Lung (tissue), 17 donors: ENCODE measurements at places on chromosomes 1 and 21.

- no peak overlapping the region for H3K4me3 ChIP-seq
- no peak overlapping the region for H3K27ac ChIP-seq
- DNase-seq: no peak
- no peaks in the 10 kb centered on the region for H3K27me3 ChIP-seq
Measured at GRCh38 chr21:36873513-36873912, 93.0 kb downstream of the HLCS start.

DNA sequence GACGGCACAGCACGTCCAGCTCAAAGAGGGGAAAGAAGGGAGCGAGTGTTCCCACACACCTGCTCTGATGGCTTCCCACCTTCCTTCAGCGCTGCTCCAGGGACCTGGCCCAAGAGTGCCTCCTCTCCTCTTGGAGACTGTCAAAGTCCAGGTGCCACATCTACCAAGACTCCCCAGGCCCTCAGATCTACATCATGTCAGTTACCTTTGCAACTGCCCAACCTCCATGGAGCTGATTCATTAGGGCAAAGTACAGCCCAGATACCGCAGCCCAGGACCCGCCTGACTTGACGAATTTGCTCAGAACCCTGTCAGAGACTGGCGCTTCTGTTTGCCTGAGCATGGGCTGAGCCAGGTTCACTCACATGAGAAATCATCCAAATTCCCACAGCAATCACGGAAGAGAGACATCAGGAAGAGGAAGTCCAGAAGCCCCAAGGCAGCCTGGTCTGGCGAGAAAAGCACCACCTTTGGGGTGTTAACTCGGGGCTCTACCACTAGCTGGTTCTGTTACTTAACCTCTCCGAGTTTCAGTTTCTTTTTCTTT is at the start of gene SEC16B:
TSS of gene SEC16B (minus strand) at position 234 of the 547 bp plus-strand sequence. CDS start 2,077 bp downstream, outside the sequence.
- H3K36me3 ChIP-seq: peaks cover 2% of the 10 kb centered on the region
- no peak for DNase-seq
- H3K27ac ChIP-seq: no peak within 1 kb of the TSS
- no peaks in the 10 kb centered on the region for H3K4me1 ChIP-seq
- no peak within 1 kb of the TSS for H3K4me3 ChIP-seq

GRCh38 chr1:47559944-47560695 is 122.3 kb downstream of the FOXD2 start:
- no peak overlapping the region for H3K27ac ChIP-seq
- H3K36me3 ChIP-seq: no peaks in the 10 kb centered on the region
- H3K27me3 ChIP-seq: no peaks in the 10 kb centered on the region
- no peak overlapping the region for H3K4me3 ChIP-seq
- H3K4me1 ChIP-seq: peaks cover 19% of the 10 kb centered on the region

- H3K27ac ChIP-seq: no peak overlapping the region
- no peaks in the 10 kb centered on the region for H3K36me3 ChIP-seq
- peaks cover 5% of the 10 kb centered on the region for H3K4me1 ChIP-seq
- H3K27me3 ChIP-seq: no peaks in the 10 kb centered on the region
Measured at GRCh38 chr21:19010996-19011395, 607.4 kb upstream of the TMPRSS15 start.

GRCh38 chr1:187460093-187460492 is 631.3 kb downstream of the PLA2G4A start:
- no peaks in the 10 kb centered on the region for H3K4me1 ChIP-seq
- H3K4me3 ChIP-seq: no peak overlapping the region
- H3K27me3 ChIP-seq: no peaks in the 10 kb centered on the region
- no peaks in the 10 kb centered on the region for H3K36me3 ChIP-seq
- no peak for DNase-seq

DNA sequence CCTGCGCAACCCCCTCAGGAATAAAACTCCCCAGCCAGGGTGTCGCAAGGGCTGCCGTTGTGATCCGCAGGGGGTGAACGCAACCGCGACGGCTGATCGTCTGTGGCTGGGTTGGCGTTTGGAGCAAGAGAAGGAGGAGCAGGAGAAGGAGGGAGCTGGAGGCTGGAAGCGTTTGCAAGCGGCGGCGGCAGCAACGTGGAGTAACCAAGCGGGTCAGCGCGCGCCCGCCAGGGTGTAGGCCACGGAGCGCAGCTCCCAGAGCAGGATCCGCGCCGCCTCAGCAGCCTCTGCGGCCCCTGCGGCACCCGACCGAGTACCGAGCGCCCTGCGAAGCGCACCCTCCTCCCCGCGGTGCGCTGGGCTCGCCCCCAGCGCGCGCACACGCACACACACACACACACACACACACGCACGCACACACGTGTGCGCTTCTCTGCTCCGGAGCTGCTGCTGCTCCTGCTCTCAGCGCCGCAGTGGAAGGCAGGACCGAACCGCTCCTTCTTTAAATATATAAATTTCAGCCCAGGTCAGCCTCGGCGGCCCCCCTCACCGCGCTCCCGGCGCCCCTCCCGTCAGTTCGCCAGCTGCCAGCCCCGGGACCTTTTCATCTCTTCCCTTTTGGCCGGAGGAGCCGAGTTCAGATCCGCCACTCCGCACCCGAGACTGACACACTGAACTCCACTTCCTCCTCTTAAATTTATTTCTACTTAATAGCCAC is 696 bp downstream of the TGFB2 start:
- peak overlapping the region; percentile 51 for H3K27ac ChIP-seq
- DNase-seq: peak; percentile 84
- H3K36me3 ChIP-seq: peaks cover 4% of the 10 kb centered on the region
- no peaks in the 10 kb centered on the region for H3K4me1 ChIP-seq
- H3K27me3 ChIP-seq: no peaks in the 10 kb centered on the region

DNA sequence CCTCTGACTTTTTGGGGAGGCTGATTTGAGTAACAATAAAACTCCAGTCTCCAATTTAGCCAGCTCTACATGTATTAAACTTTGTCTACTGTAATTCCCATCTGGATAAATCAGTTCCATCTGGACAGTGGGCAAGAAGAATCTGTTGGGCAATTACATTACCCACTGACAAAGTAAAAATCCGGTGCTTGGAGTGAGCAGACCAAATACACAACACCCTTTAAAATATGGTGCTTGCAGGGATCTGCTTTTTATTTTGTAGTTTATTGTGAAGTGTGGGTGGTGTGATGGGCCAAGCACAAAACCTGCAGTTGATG is 8.9 kb upstream of the CD55 start:
- no peak for DNase-seq
- no peaks in the 10 kb centered on the region for H3K36me3 ChIP-seq
- peak overlapping the region; percentile 12 for H3K27ac ChIP-seq
- H3K27me3 ChIP-seq: no peaks in the 10 kb centered on the region
- peaks cover 12% of the 10 kb centered on the region for H3K4me1 ChIP-seq
- no peak overlapping the region for H3K4me3 ChIP-seq

DNA sequence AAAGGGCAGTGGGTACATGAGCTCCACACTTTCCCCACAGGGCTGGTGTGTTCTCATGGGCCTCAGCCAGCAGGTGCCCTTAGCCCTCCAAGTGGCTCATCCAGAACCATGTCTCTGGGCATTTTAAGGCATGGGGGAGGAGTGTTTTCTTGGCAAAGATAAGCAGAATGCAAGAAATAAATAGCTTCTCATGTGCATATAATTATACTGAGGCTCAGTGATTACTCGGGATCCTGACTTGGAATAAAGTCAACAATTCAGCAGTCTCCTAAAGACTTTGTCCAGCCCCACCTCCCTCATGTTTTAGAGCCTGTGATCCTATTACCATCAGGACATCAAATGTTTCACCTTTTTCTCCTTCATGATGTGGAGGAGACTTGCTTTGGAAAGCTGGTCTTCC is 92.7 kb upstream of the COG2 start:
- no peaks in the 10 kb centered on the region for H3K36me3 ChIP-seq
- H3K27ac ChIP-seq: no peak overlapping the region
- H3K27me3 ChIP-seq: no peaks in the 10 kb centered on the region
- no peaks in the 10 kb centered on the region for H3K4me1 ChIP-seq
- DNase-seq: no peak

DNA sequence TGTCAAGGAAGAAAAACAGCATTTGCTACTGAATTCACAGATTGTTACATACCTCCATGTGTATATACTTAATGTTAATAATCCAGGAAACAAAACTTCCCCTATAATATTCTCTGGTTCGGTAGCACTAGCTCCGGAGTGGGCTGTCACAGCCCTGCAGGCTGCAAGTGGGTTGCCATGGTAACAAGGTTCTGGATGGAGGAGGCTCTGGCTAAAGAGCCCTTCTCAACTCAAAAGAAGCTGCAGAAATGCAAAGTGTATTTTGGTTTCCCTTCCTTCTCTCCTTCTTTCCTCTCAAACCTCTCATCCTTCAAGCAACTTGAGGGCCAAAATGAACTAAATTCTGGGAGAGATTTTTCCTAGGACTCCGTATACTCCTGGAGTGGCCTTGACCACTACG is 45.2 kb downstream of the ASTN1 start:
- no peak overlapping the region for H3K4me3 ChIP-seq
- H3K36me3 ChIP-seq: no peaks in the 10 kb centered on the region
- no peaks in the 10 kb centered on the region for H3K4me1 ChIP-seq
- no peak overlapping the region for H3K27ac ChIP-seq
- no peaks in the 10 kb centered on the region for H3K27me3 ChIP-seq

DNA sequence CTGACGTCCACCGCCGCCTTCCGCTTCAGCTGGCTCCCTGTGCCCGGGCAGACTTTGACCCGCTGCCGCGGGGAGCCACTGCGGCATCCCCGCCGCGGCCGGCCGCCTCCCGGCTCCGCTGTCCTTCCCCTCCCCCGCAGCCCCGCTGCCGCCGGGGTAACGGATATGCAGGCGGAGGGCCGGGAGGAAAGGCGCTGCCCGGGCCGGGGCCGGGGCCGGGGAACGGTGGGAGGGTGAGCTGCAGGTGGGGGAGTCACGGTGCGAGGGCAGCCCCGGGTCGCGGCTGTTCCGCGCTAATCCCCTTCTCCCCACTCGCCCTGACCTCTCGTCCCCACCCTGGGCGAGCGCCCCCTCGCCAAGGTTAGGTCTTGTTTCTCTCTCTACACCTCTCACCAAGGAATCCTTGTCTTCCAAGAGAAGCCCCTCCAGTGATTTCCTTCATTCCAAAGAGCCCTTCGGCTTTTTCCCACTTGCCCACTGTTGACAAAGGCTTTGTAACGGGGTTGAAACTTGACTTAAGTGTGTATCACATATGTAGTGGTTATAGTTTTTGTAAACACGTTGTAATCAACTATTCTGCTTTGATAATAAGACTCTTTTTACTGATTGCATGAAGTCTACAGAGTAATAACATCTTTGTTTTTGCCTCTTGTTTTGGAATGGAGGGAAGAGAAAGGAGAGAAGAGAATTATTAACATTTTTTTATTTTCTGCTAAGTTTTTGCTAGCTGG is 669 bp downstream of the XPR1 start:
- H3K4me1 ChIP-seq: no peaks in the 10 kb centered on the region
- peak overlapping the region; percentile 90 for H3K27ac ChIP-seq
- no peaks in the 10 kb centered on the region for H3K27me3 ChIP-seq
- peak overlapping the region; percentile 81 for H3K4me3 ChIP-seq

- H3K4me3 ChIP-seq: no peak overlapping the region
- H3K36me3 ChIP-seq: no peaks in the 10 kb centered on the region
- DNase-seq: no peak
- H3K4me1 ChIP-seq: no peaks in the 10 kb centered on the region
Measured at GRCh38 chr21:33866826-33867225, 48.8 kb downstream of the ATP5PO start.

DNA sequence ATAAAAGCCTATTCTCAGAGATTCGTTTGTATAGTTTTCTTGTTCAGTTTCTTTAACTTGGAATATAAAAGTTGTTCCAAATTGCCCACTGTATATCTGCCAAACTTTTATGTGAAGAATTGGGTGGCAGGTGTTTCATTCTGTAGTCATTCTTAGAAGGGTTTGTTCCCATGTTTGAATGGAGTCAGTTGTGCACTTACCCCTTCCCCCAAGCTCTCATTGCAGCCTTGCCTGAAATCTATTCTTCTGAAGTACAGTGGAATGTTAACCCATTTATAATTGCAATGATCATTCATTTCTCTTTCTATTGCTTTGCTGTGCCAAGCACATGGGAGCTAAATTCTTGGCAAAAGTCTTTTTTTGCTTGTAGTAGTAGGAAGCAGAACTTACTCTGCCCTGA is 375.3 kb upstream of the C1orf87 start:
- no peaks in the 10 kb centered on the region for H3K27me3 ChIP-seq
- peak; percentile 16 for DNase-seq
- no peaks in the 10 kb centered on the region for H3K4me1 ChIP-seq
- no peak overlapping the region for H3K4me3 ChIP-seq
- H3K27ac ChIP-seq: no peak overlapping the region
- H3K36me3 ChIP-seq: no peaks in the 10 kb centered on the region

DNA sequence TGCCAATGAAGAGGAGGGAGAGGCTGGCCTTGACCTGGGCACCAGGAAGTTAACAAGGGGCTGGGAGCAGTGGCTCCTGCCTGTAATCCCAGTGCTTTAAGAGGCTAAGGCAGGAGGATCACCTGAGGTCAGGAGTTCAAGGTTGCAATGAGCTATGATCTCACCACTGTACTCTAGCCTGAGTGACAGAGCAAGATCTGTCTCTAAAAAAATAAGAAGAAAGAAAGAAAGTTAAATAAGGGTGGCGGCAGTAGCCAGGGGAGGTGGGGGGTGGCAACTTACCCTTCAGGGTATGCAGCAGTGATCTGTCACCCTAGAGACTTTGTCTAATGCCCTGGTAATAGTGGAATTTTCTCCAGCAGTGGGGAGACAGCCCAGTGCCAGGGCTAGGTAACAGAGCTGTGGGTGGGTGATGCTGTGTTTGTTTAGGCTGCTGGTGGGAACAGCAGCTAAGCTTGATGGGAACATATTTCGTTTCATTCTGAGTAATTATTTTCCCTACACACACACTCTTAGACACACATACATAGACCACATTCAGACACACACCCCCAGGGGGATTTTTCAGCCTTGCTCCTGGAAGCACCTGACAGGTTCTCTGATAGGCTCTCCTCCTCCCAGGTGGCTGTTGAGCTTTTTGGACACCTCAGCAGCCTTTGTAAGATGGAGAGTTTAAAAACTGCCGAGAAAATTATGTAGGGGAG is 11.3 kb upstream of the SYT6 start:
- H3K4me3 ChIP-seq: no peak overlapping the region
- H3K27ac ChIP-seq: no peak overlapping the region
- no peaks in the 10 kb centered on the region for H3K4me1 ChIP-seq
- DNase-seq: no peak
- H3K27me3 ChIP-seq: no peaks in the 10 kb centered on the region
- no peaks in the 10 kb centered on the region for H3K36me3 ChIP-seq

DNA sequence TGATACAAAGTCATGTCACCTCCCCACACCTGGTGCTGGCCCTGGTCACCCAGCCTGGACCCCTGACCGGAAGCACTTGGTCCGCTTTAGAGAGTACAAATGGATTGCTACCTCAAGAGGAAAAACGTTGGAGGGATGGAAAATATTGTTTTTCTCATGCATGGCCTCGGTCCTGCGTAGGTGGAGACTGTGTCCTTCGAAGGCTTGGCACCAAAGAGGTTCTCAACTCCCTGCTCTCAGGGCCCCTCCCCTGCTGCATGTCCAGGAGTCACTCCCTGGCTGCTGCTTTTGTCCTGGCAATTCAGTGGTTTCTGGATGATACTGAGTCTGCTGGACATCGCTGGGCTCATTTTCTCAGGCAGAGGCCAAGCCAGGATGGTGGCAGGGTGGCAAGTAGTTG is 529.8 kb downstream of the KIF26B start:
- no peak for DNase-seq
- H3K27me3 ChIP-seq: no peaks in the 10 kb centered on the region
- H3K4me1 ChIP-seq: peaks cover 16% of the 10 kb centered on the region
- no peak overlapping the region for H3K27ac ChIP-seq

GRCh38 chr1:154847891-154848290 is 22.2 kb downstream of the KCNN3 start:
- H3K4me3 ChIP-seq: no peak overlapping the region
- no peaks in the 10 kb centered on the region for H3K27me3 ChIP-seq
- DNase-seq: peak; percentile 46
- peaks cover 33% of the 10 kb centered on the region for H3K4me1 ChIP-seq
- no peak overlapping the region for H3K27ac ChIP-seq

GRCh38 chr1:161235957-161236775 is 1.8 kb downstream of the NR1I3 start:
- no peak overlapping the region for H3K27ac ChIP-seq
- no peaks in the 10 kb centered on the region for H3K36me3 ChIP-seq
- H3K27me3 ChIP-seq: no peaks in the 10 kb centered on the region
- H3K4me3 ChIP-seq: no peak overlapping the region
- H3K4me1 ChIP-seq: no peaks in the 10 kb centered on the region
